ENCODE measurements at places on chromosomes 2 and 18.

DNA sequence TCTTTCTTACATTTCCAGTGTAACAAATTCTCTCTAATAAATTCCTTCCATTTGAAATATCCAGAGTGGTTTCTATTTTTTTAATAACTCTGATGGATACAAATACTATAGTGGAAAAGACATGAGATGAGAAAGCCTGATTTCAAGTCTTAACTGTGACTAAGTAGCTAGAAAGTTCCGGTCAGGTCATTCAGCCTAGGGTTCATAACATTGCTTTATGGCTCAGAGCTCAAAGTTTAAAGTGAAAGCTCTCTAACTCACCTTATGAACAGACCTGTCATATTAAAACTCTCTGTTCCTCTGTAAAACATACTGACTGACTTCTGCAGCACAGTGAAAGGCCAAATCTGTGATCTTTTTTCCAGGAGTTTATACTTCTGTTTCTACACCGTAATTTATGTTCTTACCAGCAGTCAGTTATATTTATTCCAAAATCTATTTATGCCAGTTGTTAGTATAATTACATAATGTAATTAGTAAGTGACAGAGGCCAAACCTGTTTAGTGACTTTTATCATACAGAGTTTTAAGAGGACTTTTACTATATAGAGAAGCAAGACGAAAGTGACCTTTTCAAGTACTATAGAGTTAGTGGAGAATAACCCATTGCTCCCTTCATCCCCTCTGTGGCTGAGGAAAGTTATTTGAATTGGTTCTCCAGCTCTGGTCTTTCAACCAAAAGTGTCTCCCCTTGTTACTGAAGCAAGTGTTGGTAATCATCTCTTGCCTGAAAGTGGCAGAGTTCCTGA, 118.8 kb upstream of the PDE1A start:
- DNase-seq: no peak

DNA sequence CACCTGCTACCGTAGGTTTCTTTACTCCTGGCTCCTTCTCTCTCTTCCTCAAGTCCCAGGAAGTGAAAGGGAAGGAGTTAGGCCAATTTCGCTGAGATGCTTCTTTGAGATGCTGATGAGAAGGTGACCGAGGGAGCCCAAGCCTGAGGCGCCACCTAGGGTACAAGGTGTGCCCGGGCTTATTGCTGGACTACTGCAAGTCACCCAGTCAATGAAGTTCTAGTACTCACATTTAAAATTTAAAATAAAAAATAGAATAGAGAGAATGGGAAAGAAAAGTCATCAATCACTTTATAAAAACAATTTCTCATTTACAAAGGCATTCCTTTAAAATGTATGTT, 45.3 kb downstream of the ACAA2 start:
- no peak for DNase-seq

DNA sequence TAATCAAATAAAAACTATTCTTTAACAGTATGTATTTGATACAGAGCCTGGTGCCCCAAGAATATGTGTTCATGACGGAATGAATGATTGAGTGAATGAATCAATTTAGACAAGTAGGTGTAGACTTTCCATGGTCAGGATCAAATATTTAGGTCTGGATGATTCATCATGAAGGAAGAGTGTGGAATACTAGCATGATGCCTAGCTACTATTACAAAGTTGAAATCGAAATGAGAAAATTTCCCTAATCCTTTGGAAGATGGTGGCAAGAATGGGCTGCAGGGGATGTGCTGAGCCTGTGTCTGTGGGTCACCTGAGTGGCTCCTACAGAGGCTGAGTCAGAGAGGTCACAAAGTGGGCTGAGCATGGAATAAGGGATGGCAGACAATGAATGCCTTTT, 3.1 kb upstream of the MALT1 start:
- DNase-seq: no peak

DNA sequence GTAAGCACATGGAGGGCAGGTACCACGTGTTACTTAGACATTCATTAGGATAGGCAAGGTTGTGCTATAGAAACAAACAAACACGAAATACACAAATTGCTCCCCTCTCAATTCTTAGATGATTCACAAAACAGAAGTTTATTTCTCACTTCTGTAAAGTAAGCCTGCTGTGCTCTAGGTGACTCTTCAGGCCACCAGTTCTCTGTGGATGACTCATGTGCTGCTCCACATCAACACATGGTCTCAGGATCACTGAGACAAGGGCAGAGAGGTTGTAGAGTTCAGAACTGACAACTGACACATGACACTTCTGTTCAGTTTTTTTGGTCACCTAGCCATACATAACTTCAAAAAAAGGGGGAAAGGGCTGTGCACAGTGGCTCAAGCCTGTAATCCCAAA, 70.6 kb downstream of the DAW1 start:
- no peak for DNase-seq

DNA sequence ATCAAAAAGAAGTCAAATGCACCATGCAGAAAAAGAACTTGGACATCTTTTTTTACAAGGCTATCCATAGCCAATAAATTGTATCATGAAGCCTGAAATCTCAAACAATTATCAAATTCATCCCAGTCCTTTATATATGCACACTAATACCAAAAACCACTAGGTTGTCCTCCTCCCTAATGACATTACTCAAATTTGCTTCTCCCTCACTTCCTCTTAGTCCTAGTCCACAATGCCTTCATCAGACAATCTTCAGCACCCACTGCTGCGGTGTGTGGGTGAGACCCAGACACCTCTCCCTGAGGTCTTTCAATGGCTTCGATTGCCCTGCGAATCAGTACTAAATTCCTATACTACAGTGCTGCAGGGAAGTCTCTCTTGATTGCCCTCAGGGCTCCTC, 58.1 kb downstream of the CLASP1 start:
- DNase-seq: no peak

GRCh38 chr2:172919732-172920131, 155.9 kb upstream of the MAP3K20 start:
- DNase-seq: no peak

DNA sequence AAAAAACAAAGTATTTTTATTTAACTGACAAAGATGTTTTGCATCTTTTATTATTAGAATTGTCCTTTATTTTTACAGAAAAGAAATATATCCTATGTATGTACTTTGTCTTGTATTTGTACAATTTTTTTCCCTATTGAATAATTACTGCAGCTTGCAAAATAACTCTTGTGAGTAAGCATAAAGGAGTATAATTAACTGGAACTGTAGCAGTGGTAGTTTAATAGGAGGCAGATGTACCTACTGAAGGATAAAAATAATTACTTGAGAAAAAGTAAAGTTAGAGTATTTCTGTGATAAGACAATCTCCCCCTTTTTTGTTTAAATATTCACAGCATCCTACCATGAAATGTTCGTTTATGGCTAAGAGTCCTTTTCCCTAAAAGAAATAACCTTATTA, 34.7 kb downstream of the EHBP1 start:
- no peak for DNase-seq

GRCh38 chr18:3995476-3996102, 459.5 kb downstream of the DLGAP1 start:
- DNase-seq: peak; percentile 59

- no peak for DNase-seq
Observed at GRCh38 chr2:71715951-71716696, 262.8 kb downstream of the DYSF start.

DNA sequence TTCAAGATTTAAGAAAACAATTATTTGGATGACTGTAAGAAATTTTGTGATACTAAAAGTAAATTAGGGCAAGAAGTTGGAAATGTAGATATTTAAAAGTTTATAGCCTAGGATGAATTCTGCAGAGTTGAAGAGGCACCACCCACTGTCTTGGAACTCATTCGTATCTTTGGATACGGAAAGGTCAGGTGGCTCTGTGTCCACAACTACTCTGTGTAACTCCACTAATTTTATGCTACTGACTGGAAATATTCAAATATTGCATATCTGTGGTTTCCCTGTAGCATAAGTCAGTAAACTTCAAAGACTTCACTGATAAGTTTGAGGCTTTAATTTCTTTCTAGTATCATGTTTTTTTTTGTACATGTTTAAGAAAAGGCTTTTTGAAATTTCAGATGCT, 156.9 kb upstream of the RPRM start:
- no peak for DNase-seq
